ENCODE measurements at places on chromosomes 5 and 9. TPM values are rescaled to one million over a fixed set of nuclear protein-coding genes. Genes with fewer than 3 reads are reported as not detected.

- no peak for DNase-seq
These were observed 6.3 kb downstream of the PDCL start for GRCh38 chr9:122822056-122822455.

DNA sequence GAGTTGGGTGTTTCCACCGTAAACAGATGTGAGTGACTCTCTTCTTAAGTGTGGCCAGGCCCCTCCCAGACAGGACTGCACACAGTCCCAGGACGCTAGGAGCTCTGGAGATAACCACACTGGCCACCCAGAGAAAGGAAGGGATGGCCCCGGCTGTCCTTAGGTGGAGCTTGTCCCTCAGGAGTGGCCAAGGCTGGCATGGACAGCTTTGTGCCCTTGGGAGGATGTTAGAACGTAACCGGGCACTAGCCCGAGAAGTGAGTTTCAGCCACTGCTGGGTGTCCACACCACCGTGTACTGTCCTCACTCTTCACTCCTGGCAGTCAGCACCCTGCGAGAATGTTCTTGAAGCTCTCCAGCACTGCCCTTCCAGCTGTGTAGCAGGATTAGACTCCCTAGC, 35.8 kb upstream of the FCN2 start:
- no peak for DNase-seq

GRCh38 chr9:23044549-23044948, 597.9 kb downstream of the DMRTA1 start:
- no peak for DNase-seq

C9orf50 gene
- not detected for total RNA-seq

- DNase-seq, result no peak
These were observed 15.1 kb downstream of the SLC27A4 start for GRCh38 chr9:128355451-128355850.

CDH12 gene
- total RNA-seq, result not detected

DNA sequence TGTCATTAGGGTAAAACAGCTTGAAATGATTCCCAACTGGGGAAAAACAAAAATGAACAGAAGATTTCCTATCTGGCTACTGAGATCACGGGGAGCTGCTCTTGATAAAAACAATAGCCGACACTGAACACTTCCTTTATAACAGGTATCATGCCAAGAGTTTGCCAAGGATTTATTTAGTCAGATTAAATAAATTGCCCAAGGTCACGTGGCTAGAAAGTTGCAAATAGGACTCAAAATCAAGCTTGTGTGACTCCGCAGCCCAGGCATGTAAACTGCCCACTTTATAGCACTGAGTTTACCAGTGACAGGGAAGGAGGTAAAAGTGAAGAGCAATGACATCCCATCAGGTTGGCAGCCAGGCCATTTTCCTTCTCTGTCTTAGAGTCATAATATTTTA, 120.7 kb upstream of the ZNF618 start:
- peak; percentile 23 for DNase-seq

DNA sequence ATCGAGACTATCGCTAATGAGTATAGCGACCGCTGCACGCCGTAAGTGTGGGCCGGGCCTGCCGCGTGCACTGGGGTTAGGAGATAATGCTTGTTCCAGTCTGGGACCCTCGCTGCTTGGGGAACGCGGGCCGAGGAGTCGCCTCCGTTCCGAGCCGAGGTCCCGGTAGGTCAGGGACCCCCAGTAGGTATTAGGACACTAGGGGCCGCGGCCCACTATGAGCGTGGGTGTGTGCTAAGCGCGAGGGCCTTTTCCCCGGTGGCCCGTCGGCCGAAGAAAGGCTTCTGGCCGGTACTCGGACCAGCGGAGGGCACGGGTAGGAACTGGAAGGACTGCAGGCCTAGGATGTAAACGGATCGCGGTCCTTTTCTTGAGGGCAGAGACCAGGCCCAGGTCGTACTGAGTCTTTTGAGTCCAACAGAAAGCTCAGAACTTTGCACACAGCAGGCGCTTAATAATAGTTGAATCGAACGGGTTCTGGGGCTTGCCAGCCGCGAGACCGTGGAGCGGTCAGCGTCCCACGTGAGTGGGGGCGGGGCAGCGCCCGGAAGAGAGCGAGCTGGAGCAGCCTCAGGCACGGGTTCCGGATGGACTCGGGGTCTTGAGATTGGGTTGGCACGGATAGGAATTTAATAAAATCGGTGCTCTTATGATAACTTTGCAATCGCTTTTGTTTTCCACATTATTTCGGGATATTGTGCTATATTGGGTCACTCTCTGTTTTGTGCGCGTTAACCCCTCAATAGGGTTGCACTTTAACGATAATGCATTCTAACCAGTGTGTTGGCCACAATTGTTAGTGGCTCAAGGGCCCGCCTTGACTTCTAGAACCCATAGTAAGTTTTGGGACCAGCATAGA, 733 bp downstream of the HSPA4 start:
- DNase-seq, result peak; percentile 74

DNA sequence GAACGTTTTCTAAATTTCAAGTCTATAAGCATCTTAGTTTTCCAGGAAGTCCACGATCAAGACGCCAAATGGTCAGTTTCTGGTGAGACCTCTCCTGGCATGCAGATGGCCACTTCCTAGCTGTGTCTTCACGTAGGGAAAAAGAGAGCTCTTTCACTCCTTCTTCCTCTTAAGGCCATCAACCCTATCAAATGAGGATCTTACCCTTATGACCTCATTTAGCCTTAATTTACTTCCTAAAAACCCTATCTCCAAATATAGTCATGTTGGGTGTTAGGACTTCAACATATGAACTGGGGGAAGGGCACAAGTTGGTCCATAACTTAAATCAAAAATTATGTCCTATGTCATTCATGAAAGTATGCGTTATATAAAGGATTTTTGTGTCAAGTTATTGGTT, 229.5 kb downstream of the ARL15 start:
- DNase-seq, result no peak

DNA sequence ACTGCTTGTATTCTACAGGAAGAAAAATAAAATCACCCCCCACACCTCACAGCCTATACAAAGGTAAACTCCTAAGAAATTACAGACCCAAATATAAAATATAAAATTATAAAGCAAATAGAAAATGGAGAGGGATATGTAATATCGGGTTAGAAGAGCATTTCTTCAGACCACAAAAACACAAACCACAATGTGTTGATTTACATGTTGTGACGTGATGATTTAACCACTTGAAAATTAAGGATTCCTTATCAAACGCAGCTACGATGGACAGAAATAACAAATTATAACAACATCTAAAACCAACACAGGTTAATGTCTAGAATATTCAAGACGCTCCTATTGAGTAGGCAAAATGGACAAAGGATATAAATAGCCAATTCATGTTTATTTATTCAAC, 26.3 kb downstream of the SSBP2 start:
- no peak for DNase-seq

DNA sequence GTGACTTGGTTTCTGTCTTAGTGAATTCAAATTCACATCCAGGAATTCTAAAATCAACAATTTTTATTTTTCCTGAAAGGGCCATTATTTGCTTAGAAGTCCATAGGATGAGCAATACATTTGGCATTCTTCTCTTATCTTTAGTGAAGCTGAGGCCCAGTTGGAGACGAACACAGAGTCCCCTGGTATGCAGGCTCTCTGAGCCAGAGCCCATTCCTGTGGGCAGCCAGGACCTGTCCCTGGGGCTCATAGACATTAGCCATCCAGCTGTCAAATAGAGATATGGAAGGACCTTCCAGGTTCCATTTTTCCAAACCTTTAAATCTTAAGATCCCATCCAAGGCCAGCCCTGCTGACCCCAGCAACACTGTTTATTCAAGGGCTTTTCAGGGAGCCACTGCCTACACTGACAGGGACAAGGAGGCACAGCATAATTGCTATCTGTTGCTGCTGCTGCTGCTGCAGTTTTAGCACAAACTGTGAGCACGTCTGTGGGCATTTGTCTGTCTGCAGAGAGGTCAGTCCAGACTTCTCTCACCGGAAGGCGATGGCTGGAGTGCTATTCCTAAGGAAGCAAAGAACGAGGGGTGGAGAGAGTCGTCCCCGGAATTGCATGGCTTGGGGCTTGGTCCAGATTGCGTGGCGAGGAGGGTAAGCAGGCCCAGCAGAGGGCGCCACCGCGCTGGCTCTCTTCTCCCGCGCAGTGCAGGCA, 639.0 kb downstream of the CCDC171 start:
- peak; percentile 67 for DNase-seq

- DNase-seq, result no peak
These were observed 336.9 kb downstream of the ENC1 start for GRCh38 chr5:74303578-74303977.

ST6GALNAC4 gene
- total RNA-seq, result 26.6 TPM

GRCh38 chr9:36902080-36902716, 131.9 kb downstream of the PAX5 start:
- no peak for DNase-seq

- DNase-seq, result no peak
These were observed 85.7 kb downstream of the SERINC5 start for GRCh38 chr5:80170117-80170535.

GRCh38 chr5:58800356-58800755, 217.5 kb downstream of the RAB3C start:
- DNase-seq, result no peak

GRCh38 chr9:99319048-99319447, 97.0 kb downstream of the SEC61B start:
- DNase-seq, result no peak

DNA sequence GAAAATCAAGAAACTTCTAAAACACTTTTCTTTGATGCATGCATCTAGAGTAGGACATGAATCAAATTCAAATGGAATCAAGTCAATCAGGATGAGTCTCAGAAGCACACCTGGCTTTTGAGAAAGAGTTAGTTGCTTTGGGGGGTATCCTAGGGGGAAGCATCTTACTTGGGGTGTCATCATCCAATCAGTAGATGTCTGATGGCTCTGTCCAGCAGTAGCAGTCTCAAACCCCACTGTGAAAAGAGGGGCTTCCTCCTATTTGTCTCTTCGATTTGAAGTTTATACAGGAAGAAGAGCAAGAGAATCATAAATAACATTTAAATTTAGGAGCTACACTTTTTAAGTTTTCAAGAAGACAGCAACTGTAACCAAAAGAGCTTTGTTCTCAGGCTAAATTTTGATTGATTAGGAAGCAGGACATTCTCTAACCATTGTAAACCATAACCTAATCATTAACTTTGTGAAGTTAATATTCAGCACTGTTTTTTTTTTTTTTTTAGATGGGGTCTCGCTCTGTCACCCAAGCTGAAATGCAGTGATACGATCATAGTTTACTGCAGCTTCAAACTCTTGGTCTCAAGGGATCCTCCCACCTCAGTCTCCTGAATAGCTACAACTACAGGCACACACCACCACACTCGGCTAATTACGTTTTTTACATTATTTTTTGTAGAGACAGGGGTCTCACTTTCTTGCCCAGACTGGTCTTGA, 614.7 kb downstream of the CSNK1G3 start:
- no peak for DNase-seq
